Stimulated activated CD4-positive, alpha-beta T cell treated with anti-CD3 and anti-CD28 coated beads, Interleukin-4, amount 100 ng/mL, for 1 hour (primary cell): ENCODE measurements at places on chromosomes 11 and 22.
A peak's percentile ranks its signal among the peaks of the same experiment; 100 is the strongest.

DNA sequence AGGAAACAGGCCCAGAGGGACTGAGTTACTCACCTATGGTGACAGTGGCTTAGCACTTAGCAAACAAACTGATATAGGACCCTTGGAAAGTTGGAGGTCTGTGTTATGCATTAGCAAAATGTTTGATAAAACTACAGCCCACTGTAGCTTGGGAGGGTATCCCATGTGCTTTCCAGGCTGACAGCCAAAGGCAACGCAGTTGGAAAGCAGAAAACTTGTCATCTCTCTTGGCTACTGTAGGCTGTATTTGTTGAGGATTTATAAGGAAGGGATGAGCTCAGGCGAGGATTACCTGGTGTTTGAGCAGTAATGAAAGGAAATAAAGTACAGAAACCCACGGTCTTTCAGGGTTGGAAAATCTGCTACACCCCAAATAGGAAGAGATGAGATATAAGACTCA, 23.8 kb downstream of the SDHAF2 start:
- no peak for DNase-seq

- DNase-seq, result peak; percentile 49
Measured at GRCh38 chr11:114183044-114183511, 113.1 kb upstream of the NNMT start.

- no peak for DNase-seq
Measured at GRCh38 chr22:28249402-28249801, 330.3 kb upstream of the PITPNB start.

GRCh38 chr11:44570411-44571155, 5.1 kb downstream of the CD82 start:
- DNase-seq, result no peak

DNA sequence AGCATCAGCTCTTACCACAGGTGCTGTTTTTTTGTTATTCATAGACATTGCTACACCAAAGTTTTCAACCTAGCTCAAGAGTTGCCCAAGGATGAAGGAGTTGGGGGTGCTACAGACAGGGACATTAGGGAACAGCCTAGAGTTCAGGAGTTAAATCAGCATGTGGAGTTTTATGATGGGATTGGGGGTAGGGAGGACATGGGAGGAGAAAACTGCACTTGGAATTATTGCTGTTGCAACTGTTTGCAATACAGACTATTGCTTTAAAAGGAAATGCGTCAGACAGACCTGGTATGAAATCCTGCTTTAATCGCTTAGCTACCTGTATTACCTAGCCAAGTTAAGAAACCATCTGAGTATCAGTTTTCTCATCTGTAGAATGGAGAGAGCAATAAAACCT, 6.3 kb downstream of the TMA7B start:
- DNase-seq, result no peak

DNA sequence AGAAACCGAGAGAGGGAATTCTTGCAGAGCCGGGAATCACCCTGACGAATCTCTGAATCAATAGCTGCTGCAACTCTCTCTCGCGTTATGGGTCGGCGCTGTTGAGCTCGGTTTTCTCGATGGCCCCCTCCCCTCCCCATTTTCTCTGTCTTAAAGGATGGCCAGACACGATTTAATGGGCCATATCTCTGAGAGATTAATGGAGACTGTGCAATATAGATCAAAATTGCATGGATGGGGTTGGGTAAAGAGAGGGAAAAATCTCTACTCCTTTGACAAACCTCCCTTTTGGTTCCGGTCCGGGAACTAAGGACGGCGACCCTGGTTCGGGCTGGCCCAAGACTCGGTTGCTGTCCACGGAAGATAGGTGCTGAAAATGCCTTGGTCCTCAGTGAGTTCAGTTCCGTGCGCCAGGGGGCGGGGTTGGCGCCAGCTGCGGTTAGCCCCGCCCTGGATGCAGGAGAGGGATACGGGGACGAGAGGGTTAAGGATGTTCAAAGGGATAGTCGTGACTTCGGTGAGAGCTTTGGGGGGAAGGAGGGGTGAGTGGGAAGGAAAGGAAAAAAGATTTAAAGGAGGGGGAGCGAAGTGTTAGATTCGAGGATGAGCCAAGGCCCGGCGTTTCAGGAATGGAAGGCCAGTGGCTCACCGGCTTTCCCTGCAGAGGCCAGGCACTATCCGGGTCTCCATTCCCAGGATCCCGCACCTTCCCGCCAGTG, 103.6 kb upstream of the HSD17B12 start:
- no peak for DNase-seq

GRCh38 chr11:72812967-72813739, 1.1 kb upstream of the ATG16L2 start:
- DNase-seq, result peak; percentile 69

DNA sequence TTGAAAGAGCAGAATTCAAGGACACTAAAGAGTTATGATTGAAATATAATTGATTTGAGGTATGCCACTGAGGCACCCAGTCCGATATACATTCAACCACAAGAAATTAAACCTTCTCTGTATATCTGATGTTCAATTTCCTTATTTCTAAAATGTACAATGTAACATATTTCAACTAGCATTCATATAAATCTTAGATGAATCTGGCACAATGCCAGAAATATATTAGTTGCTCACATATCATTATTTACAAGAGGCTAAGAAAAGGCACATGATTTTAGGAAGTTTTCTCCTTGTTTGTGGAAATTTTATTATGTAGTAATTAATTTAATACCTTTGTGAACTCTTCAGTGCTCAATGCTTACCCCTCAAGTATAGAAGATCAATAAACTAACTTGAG, 532.3 kb downstream of the KCNA4 start:
- DNase-seq, result no peak

DNA sequence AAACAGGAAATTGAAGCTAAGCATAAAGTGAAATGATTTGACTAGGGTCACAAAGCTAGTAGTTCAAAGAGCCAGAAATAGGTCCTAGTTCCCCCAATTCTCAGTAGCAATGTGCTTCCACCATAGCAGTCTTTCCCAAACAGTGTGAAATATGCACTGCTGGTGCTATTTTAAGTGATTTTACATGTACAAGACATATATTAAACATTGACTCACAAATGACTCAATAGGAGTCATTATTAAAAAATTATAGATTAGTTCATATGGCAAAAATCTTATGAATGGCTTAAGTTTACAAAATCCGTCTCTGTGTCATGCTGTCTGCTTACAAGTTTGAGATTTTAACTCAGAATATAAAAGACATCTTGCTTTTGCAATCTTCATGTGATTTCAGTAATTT, 21.4 kb downstream of the KIF18A start:
- DNase-seq, result no peak

DNA sequence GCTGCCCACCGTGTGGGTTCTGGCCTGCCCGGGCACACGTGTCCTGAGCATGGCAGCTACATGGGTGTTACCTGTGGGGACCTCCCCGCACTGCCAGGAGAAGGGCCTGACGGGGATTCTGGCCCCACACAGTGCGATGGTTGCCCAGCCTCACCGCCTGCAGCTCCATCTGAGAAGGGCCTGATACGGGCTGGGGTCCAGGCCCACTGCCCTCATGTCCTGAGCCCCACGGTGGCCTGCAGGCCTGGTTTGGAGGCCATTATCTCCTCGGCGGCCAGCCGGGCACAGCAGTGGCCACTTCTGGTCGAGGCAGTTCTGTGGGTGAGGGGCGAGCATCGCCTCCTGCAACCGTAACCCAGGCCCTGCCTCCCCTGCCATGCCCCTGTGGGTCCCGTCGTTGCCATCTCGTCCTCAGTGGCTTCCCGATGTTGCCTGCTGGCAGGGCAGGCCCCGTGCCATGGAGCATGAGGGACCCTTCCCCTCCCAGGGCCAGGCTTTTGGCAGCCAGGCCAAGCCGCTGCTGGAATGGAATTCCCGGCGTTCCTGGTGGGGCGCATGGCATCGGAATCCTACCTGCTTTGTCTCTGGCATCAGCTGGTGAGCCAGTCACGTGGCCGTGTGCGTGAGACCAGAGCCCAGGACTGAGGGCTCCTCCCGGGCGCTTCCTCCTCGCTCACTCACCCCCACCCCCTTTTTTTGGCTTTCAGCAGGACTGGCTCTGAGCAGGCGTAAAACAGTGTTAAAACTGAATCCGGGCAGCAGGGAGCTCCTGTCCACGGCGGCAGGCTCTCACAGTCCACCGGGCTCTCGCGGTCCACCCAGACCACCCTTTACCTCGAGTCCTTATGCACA, 71.9 kb upstream of the PPARA start:
- DNase-seq, result no peak

- DNase-seq, result no peak
Measured at GRCh38 chr22:50261615-50262459, at the start of gene MAPK12. MAPK12 (minus strand) TSS chr22:50261683; CDS start chr22:50261509, 174 bp downstream.

DNA sequence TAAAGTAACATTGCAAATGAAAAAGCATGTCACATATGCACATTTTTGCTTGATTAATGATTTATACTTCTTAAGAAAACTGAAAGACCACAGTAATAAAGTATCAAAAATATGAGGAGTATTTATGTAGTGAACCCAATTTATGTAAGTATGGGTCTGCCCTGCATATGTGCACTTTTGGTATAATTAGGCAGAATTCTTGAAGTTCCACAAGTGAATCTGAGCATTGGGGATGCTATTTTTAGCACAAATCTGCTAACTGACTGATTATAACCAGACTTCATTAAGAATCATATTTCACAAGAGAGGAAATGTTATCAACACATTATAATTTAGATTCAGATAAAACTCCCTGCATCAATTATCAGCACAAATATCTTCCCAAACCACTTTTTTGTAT, 407.1 kb upstream of the LRRC4C start:
- DNase-seq, result no peak

DNA sequence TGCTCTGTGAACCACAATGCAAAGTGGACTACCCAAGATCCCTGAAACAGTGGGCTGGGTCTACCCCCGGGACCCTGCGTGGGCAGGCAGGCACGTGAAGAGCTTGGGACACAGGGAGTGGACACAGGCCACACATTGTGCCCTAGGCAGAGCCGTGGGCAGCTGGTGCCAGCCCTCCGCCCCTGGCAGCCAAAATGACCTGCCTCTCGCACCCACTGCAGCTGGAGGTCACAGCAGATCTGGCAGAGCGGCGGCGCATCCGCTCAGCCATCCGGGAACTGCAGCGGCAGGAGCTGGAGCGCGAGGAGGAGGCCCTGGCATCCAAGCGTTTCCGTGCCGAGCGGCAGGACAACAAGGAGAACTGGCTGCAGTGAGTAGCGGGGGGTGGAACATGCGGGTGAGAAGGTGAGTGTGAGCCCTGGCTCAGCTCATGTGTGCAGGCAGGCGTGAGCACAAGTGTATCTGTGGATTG, 6.7 kb downstream of the SMTN start:
- no peak for DNase-seq

- no peak for DNase-seq
Measured at GRCh38 chr11:17651681-17652080, 67.7 kb upstream of the MYOD1 start.

DNA sequence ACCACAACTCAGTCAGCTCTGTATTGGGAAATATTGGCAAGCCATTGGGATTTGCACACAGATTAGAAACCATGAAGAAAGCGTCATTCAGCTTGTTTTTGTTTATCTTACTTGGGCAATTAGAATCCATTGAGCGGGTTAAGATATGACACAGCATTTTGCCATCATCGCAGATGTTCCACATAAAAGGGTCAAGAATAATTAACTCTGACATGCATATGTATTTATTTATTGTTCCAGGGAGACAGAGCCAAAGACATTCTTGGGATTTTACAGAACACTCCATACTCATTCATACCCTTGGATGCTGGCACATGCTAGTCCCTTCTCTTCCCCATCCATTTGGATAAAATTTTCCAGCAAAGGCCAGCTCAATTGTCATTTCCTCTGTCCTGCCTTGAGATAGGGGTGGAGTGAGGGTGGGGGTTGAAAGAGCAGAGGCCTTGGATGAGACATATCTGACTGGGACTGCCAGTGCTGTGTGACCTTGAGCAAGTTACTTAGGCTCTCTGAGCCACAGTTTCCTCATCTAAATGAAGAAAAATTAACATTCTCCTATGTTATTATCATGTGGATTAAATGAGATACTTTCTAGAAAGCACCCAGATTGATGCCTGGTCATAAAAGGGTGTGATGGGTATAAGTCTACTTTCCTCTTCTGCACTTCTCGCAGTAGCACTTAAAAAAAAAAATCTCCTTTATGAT, 179.7 kb downstream of the RRAS2 start:
- DNase-seq, result no peak

- peak; percentile 100 for DNase-seq
Measured at GRCh38 chr11:66592457-66593302, at the start of the genes CCDC87 and CCS. CCDC87 (minus strand) TSS chr11:66593063; CDS start chr11:66593015, 48 bp downstream. CCS (plus strand) TSS chr11:66593185; CDS start chr11:66593262, 77 bp downstream.

DNA sequence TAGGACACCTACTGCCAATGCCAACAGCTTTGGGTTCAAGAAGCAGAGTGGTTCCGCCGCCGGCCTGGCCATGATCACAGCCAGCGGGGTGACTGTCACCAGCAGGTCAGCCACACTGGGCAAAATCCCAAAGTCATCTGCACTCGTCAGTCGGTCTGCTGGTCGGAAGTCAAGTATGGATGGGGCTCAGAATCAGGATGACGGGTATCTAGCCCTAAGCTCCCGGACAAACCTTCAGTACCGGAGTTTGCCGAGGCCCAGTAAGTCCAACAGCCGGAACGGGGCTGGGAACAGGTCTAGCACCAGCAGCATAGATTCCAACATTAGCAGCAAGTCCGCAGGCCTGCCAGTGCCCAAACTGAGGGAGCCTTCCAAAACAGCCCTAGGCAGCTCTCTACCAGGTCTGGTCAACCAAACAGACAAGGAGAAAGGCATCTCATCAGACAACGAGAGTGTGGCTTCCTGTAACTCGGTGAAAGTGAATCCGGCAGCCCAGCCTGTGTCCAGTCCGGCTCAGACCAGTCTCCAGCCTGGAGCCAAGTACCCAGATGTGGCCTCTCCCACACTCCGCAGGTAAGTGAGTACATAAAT, 115.1 kb downstream of the DBX1 start:
- DNase-seq, result no peak

DNA sequence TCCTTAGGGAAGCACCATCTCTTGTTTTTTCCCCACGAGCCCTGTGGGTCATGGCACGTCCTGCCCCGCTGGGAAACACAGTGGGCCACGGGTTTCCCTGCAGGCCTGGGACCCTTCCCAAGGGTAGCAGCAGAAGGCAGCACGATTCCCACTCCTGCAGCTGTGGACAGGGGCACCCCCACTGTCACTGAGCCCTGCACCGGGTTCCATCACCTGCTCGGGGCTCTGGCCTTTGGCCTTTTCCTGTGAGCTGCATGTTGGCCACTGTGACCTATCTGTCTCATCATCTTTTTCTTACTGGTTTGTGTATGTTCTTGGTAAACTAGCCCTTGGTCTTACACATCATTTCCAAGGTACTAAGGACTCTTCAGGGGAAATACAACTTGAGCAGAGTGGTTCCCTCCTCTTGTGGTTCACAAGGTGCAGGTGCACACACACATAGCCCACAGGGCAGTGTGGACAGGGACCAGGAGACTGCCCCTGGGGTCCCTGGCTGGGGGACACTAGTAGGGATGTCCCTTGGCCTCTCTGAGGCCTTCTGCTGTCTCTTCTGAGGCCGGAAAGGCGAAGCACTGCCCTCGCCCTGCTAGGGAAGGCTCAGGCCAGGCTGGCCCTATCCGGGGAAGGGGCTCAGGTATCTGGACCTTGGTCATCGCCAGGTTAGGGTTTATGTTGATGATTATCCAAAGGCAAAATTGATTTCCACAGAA, 19.0 kb upstream of the TXNRD2 start:
- DNase-seq, result no peak
